Activated naive CD8-positive, alpha-beta T cell treated with anti-CD3 and anti-CD28 coated beads, Interleukin-2, amount 10 ng/mL, durations not matched to agents 7 days and 5 days (primary cell): ENCODE measurements at places on chromosomes 2 and 18. TPM values are rescaled to one million over a fixed set of nuclear protein-coding genes. Genes with fewer than 3 reads are reported as not detected.

DNA sequence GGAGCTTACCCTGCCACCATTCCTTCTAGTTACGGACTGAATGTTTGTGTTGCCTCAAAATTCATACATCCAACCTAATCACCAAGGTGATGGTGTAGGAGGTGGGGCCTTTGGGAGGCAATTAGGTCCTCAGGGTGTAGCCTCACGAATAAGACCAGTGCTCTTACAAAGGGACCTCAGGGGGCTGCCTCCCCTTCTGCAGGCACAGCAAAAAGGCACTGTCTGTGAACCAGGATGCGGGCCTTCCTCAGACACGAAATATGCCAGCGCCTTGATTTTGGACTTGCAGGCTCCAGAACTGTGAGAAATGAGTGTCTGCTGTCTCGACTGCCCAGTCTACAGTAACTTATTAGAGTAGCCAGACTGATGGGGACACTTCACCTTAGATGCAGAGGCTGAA lies 150.4 kb upstream of the HDAC4 start:
- peaks cover 46% of the 10 kb centered on the region for H3K27me3 ChIP-seq
- peaks cover 29% of the 10 kb centered on the region for H3K4me1 ChIP-seq
- H3K36me3 ChIP-seq: peaks cover 1% of the 10 kb centered on the region
- no peak overlapping the region for H3K27ac ChIP-seq
- no peak for DNase-seq

DNA sequence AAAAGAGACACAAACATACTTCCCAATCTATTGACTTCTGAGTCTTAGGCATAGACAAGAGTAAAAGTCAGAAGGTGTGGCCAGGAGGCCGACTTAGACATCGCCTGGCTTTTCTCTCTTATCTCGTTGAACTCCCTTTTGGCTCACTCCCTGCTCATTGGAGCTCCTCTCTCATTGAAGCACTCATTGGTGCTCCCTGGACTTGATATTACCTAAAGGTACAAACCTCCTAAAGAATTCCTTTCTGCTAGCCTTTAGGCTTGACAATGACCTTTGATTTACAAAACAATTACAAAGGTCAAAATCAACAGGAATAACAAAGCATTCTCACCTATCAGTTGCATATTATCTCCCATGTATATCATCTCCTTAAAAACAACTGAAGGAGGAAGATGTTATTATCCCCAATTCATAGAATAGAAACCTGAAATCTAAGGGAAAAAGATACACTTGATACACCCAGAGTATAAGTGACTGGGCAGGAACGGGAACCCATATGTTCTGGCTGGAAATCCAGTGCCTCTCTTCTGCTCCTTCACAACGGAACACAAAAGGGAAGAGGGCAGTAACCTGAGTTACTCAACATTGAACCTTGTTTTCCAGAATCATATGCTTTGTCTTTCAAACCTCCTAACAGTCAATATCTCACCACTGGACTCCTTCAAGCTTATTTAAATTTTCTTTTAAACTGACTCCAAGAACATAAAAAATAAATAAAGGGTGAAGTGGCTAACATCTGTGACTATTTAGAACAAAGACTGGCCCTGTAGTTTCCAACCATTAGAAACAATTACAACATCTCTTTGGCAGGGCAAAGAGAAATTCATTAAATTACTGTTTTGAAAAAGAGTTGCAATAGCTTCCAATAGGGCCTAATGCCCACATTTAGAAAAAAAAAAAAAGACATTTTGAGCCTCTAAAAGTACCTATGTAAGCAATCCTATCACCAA lies 1247.9 kb downstream of the LRP1B start:
- no peak overlapping the region for H3K27ac ChIP-seq
- no peaks in the 10 kb centered on the region for H3K4me1 ChIP-seq
- no peak for DNase-seq
- no peaks in the 10 kb centered on the region for H3K36me3 ChIP-seq
- H3K27me3 ChIP-seq: no peaks in the 10 kb centered on the region

Gene CNGA3
- total RNA-seq: not detected

- peaks cover 5% of the 10 kb centered on the region for H3K36me3 ChIP-seq
- H3K27ac ChIP-seq: no peak overlapping the region
- H3K4me3 ChIP-seq: no peak overlapping the region
- H3K27me3 ChIP-seq: no peaks in the 10 kb centered on the region
- DNase-seq: no peak
Measured at GRCh38 chr18:36023336-36023735, 44.0 kb downstream of the RPRD1A start.

- no peak overlapping the region for H3K4me3 ChIP-seq
- no peak for DNase-seq
- peaks cover 18% of the 10 kb centered on the region for H3K4me1 ChIP-seq
- H3K27me3 ChIP-seq: no peaks in the 10 kb centered on the region
Measured at GRCh38 chr2:30450025-30450424, 3.0 kb downstream of the LCLAT1 start.

DNA sequence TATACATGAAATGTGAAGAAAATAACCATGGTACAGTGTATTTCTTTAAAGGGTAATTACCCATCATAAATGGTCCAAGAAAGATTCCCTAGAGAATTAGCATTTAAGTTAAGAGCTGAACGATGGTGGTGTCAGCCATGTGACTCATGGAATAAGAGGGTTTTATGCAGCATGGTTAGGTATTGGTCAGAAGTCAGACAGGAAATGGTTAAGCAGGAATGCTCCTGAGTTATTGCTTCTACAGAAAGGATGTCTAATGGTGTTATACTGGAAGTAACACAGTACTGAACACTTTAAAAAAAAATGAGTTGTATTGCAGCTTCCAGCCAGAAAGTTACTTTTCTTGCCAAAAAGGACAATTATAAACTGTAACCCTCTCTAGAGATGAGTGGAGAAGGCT lies 72.7 kb upstream of the UBE2E3 start:
- H3K36me3 ChIP-seq: no peaks in the 10 kb centered on the region
- peaks cover 15% of the 10 kb centered on the region for H3K27me3 ChIP-seq
- no peak for DNase-seq
- H3K4me3 ChIP-seq: no peak overlapping the region

Gene SEPTIN10
- 0.31 TPM for total RNA-seq

GRCh38 chr2:15819562-15820256 lies 120.6 kb upstream of the MYCN start:
- H3K4me1 ChIP-seq: no peaks in the 10 kb centered on the region
- no peak for DNase-seq
- H3K4me3 ChIP-seq: no peak overlapping the region
- peaks cover 39% of the 10 kb centered on the region for H3K27me3 ChIP-seq
- H3K36me3 ChIP-seq: no peaks in the 10 kb centered on the region
